Stimulated activated CD8-positive, alpha-beta memory T cell treated with anti-CD3 and anti-CD28 coated beads, Interleukin-12 subunit alpha, Interleukin-12 subunit beta, amount 100 ng/mL, for 1 hour (primary cell): ENCODE measurements at places on chromosomes 4 and X.

DNA sequence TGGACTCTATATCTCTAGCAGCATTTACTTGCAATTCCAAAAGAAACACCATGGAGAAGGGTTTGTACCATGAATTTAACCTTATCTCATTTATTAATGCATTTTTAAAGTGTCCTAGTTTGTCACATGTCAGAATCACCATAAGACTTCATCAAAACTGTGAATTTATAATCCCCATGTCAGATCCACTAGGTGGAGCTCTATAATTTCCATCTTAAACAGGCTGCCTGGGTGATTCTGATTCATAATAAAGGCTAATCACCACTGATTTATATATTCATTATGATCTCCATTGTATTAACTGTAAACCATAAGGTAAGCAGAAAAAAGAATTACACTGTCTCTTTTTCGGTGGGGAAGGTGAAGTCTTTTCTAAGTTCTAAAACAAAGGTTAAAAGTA lies 4.0 kb downstream of the TCEAL2 start:
- DNase-seq = no peak

- no peak for DNase-seq
Observed at GRCh38 chrX:18650662-18651061, 21.2 kb downstream of the RS1 start.

- no peak for DNase-seq
Observed at GRCh38 chrX:46994096-46994495, 81.9 kb downstream of the JADE3 start.

DNA sequence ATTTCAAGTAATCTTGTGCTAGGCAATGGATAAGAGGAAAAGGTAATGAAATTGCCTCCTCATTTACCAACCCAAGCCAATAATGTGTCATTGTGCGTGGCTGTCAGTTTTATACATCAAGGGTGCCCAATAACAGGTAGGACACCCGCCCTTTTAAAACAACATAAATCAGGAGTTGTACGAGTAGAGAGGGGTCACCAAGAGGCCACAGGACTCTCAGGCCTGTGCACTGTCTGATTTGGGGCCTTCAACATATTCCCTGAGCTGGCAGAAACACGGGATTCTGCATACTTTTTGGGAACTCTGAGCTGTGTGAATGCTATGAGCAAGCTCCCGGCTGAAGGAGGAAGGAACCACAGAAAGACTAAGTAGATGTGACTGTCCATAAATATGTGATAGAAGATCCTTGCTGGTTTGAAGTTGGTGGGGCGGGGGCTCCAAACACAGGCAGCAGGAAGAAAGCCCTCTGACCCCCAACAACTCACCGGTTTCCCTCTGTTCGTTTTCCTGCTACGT lies 82.7 kb upstream of the MAML3 start:
- no peak for DNase-seq

- no peak for DNase-seq
Observed at GRCh38 chrX:53374923-53375322, 47.5 kb downstream of the SMC1A start.

GRCh38 chr4:106527316-106527715 lies 158.7 kb upstream of the GIMD1 start:
- no peak for DNase-seq

DNA sequence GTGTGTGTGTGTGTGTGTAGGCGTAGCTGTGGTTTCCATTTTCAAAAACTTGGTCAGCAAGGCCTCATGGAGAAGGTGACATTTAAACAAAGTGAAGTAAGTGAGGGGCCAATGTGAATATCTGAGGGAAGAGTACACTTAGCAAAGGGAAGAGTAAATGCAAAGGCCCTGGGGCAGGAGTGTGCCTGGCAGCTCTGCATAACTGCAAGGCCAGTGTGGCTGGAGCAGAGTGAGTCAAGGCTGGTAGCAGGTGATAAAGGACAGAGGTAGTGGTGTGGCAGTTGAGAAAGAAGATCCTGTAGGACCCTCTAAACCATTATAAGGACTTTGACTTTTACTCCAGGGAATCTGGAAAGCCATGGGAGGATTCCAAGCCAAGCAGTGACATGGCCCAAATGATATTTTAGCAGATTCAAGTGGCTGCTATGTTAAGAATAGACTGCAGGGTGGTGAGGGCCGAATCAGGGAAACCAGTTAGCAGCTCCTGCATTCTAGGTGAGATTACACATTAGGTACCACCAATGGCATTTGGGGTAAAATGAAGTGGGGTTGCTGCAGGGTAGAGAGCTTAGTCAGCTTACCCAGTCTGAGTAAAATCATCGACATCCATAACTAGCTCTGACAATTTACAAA lies 5.9 kb upstream of the TBC1D1 start:
- DNase-seq = no peak

GRCh38 chr4:124636788-124637187 lies 75.7 kb downstream of the ANKRD50 start:
- no peak for DNase-seq

GRCh38 chrX:3252744-3253143 lies 93.7 kb downstream of the MXRA5 start:
- DNase-seq = no peak

- no peak for DNase-seq
Observed at GRCh38 chrX:12115377-12115776, 22.9 kb upstream of the FRMPD4 start.

DNA sequence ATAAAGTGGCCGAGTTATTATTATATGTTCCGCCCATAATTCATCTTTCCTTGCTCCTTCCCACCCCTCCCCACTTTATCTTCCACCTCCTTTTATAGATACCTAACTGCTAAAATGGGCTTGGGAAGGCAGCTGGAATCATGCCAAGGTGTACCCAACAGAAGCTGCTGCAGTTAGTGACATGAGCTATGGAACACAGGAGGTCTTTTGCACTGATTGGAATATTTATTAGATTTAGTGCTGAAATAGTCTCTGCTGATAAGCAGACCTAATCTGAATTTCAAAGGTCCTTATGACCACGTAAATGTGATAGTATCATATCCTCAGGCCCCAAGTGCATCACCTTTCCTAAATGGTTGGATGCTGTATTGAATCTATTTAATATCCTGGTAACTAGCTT lies 64.9 kb downstream of the HMGB2 start:
- DNase-seq = no peak

- DNase-seq = no peak
Observed at GRCh38 chr4:632926-633325, 7.6 kb downstream of the PDE6B start.

DNA sequence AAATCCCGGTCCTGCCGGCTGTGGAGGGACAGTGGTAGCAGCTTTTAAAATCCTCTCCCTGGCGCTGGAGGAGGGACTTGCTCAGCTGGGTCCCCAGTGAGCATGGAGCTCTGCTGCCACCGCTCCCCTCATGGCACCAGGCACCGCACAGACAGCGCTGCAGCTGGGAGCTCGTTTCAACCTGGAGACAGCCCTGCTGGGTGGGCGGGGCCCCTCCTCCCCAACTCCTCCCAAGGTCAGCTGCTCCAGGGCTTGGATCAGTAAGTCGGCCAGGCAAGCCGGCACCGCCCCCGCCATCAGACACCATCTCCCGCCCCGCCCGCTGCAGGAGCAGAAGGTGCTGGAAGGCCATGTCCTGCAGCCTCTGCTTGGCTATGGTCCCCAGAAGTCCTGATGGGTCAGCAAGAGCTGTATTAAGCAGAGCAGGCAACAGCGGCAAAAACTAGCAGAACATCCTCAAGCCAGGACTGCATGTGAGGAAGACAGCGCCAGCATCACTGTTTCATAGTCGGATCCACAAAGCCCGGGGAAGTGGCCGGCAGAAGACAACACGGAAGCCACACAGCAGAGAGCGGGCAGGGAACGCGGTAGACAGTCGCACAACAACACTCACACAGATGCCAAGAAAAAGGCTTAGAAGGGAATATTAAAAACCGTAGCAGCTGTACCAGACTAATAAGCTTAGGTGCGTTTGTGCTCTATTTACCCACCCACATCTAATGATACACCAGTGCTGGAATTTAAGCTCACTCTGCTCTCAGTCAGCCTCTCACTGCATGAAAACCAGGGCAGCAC lies 16.2 kb downstream of the ZFYVE28 start:
- DNase-seq = no peak

DNA sequence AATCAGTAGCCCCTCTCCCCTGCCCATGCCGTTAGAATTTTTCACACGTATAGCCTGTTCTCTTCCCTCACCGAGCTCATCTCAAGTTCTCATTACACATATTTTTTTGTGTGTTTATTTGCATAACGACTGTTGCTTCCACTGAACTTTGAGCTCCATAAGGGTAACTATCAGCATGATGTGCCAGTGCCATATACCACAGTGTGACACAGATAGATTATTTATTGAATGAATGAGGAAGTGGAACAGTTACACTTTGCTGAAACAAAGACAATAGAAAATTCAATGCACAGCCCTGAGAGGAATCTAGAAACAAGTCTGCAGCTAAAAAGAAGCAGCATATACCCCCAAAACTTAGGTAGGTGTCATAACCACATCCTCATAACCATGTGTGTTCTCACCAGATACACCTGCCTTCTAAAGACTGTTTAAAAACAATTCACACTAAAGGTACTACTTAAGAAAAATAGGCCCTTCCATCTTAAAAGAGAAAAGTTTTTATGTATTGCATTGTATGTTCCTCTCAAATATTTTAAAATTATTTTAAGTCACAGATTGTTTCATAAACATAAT lies 389.9 kb downstream of the PACRGL start:
- DNase-seq = no peak

GRCh38 chrX:47285836-47286320 lies 53.1 kb downstream of the USP11 start:
- DNase-seq = no peak

DNA sequence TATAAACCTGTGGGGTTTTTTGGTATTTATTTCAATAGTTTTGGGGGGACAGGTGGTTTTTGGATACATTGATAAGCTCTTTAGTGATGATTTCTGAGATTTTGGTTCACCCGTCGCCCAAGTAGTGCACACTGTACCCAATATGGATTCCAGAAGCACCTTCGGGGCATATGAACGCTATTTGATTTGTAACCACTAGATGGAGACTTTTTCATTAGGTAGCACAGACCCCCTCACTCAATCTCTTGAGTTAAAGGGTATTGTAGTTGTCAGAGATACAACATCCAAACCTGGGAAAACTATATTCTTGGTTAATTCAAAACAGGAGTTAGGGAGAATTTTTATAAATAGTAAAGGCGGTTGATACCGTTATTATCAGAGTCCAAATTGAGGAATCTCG lies 79.8 kb downstream of the SPANXN3 start:
- no peak for DNase-seq

DNA sequence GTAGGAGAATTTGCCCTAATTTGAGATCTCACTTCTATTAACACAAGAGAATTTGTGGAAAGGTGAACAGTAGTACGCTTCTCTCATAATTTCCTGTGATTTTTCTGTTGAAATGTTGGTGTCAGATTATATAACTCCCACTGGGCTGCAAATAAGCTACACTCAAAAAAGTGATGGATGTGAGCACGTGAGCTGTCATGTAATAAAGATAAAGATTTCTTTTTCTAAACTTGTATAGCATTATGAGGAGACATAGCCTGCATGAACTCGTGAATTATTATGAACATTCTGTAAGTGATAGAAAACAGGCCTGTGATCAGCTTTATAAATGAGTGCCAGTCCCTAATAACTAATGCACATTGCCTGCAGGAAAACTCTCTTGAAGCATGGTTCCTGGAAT lies 356.6 kb upstream of the ACTRT1 start:
- DNase-seq = no peak

DNA sequence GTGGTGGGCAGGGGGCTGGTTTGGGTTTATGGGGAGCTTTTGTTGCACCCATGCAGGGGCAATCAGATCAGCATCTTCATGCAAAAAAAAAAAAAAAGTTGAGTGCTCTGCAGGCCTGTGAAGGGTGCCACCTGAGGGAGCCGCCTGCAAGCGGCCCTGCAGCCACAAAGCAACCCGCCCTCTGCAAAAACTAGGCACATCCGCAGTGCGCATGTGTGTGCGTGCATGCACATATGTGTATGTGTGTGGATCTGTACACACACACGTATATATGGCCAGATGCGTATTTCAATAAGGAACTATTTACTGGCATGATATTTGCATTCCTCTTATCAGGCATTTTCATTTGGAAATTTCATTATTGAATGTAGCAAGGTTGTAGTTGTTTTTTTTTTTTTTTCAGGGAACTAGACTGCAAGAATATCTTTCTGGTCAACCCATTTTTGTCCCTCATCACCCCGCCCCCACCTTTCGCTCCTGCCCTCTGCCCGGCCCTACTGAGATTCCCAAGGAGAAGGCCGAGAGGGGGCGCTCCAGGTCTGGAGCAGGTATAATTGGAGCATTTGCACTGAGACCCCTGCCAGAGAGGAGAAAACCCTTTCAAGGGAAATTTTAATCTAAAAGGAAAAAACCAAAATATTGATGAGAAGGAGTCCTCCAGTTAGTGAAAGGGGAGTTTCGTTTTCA lies 18.1 kb downstream of the CCNQ start:
- no peak for DNase-seq

GRCh38 chrX:149829751-149830191 lies 48.0 kb downstream of the MAGEA9 start:
- DNase-seq = no peak

- DNase-seq = no peak
Observed at GRCh38 chr4:10102474-10103332, 13.9 kb downstream of the WDR1 start.

DNA sequence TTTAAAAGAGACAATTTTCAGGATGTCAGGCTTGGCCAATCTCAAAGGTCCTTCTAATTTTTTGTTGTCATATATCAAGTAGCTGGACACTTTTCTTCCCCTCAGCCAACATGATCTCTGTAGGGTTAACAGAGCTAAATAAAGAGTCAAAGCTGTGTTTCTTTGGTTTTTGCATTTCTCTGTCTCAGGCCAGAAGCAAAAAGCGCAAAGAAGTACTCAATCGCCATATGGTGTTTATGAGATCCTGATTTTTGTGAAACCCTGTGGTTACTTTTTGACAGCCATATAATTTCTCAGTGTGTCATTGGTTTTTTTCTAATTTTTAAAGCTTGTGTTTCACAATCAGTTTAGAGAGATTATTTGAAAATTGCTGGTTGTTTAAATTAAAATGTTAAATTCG lies 111.9 kb downstream of the MAPK10 start:
- no peak for DNase-seq

DNA sequence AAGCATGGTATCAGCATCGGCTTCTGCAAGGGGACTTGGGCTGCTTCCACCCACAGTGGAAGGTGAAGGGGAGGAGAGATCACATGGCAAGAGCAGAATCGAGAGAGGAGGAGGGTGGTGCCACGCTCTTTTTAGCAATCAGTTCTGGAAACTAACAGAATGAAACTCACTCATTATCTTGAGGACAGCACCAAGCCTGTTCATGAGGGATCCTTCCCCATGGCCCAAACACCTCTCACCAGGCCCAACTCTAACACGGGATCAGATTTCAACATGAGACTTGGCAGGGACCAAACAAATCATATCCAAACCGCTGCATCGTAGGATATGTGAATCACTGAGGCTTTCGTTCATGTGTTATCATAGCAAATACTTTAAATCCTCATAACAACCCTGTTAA lies 125.5 kb downstream of the GPC3 start:
- no peak for DNase-seq
